ENCODE measurements at places on chromosomes 2 and 18.

GRCh38 chr2:5926871-5927512 lies 234.8 kb downstream of the SOX11 start:
- DNase-seq: no peak

- DNase-seq: no peak
These were observed 1170.3 kb upstream of the CHAC2 start for GRCh38 chr2:52597346-52597745.

- no peak for DNase-seq
These were observed 44.2 kb upstream of the DYNC2LI1 start for GRCh38 chr2:43729491-43730174.

DNA sequence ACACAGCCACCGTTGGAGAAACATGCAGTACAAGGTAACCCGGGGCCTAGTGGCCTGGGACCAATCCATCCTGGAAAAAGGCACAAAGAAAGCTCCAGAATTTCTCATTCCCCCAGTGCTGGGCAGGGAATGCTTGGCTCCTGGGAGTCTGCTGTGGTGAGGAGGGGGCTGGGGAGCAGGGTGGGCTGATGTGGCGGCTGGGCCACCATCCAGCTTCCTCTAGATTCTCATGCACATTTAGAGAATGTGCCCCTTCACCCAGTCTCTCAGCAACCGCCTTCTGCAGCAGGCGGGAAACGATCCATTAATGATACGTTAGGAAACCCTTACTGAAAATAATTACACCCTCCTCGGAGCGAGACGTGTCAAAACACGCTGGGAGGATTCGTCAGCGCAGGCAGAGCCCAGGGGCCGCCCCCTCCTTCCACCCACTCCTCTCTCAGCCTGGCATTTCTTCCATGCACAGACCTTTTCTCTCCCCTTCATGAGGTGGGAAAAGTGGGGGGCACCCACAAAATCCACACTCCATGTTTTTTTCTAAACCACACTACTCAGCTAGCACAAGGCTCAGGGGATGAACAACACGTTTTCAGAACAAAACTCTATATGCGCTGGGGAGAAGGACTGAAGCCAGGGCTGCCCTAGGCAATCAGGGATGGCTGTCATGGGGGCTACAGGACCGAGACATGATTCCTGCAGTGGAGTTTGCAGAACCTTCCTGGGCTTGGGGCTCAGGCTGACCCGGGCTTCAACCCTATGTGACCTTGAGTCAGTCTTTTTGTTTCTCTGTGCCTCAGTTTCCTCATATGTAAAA lies 56.1 kb upstream of the SMAD7 start:
- DNase-seq: no peak

DNA sequence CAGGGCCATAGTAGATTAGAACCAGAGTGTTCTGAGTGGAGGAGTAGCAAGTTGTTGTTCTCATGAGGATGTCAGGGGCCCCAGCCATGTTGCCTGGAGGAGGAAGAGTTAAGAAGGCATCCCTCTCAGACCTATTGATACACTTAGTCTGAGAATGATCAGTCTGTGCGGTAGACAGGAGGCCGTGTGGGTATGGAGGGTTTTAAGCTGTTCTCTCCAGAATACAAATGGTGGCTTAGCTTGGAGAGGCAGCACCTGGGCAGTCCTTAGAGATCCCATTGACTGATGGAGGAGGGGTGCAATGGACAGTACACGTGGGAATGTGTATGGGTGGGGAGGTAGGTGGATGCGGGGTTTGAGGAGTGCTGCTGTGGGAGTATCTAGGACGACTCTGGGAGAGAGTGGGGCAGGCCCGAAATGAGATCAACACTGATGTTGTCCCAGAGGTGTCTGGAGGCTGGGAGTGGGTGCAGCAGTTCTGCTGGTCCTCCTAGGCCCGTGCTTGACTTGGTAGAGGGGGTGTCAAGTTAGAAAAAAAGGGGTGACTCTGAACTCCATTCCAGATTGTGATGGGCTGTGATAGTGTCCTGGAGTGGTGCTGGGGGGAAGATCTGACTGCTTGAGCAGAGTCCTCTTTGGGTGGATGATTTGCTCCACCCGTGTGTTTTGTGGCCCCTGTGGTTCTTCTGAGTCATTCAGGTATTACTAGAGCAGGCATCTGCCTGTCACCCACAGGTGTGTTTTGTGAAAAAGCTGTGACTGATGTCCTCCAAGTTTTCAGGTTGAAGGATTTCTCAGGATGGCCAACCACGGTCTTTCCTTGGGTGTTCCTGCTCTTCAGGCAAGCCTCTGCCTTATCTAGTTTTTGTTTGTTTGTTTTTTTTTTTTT lies 44.7 kb downstream of the C2orf42 start:
- DNase-seq: no peak

DNA sequence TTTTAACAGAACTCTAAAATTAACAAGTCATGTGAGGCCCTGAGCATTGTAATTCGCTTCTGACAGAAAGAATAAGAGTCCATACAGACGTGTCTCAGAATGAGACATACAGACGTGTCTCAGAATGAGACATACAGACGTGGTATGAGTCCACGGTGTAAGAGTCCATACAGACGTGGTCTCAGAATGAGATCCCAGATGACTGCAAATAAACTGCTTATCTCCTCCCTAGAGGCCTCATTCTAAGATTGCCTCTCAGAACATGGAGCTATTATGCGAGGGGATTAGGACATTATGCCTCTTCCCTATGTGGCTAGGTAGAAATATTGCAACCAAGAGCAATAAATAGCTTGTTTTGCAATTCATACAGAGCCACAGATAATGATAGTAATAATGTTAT lies 63.9 kb downstream of the NEB start:
- DNase-seq: no peak

- no peak for DNase-seq
These were observed 16.6 kb downstream of the EFEMP1 start for GRCh38 chr2:55906993-55907392.

DNA sequence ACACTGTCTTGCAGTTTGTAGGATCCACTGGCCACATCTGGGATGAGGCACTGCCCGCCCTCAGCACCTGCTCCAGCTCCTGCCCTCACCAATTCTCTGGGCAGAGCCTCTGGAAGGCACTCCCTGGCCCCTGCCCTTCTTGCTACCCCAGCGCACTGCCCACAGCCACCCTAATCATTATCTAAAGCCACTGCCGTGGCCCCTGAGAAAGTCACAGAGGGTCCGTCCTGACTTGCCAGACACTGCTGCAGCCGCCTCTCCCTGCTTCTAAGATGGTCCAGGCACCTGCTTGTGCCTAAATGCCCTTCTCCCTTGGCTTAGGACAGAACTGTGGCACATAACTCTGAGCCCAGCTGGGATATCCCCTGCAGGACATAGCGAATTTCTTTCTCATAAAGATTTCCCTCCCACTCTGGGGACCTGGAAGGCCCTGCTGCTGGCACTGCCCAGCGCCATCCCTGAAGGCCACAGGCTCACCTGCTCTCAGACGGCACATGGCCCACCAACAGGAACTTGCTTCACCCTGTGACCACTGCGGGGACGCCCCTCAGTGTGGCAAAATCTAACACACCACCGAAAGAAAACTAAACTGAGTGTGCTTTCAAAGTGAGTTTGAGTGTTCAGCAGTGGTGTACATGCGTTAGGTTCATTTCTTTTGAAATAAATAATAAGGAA lies 244.9 kb downstream of the HDAC4 start:
- no peak for DNase-seq

DNA sequence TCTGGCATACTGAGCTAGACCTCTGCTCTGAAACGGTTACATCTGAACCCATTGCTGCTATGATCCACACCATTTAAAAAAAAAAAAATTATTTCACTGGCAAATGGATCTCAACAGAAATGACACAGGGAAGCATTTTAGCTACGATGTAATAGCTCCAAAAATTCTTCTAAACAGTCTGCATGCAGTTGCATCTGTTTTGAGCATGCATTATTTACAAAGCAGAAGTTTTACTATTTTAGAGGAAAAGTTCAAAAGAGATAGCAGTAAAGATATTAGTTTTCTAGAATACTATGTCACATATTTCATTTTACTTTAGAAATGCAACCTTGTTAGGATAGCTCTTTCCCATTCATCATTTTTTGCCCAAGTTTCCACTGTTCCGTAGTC lies 265.7 kb downstream of the MEIS1 start:
- no peak for DNase-seq

DNA sequence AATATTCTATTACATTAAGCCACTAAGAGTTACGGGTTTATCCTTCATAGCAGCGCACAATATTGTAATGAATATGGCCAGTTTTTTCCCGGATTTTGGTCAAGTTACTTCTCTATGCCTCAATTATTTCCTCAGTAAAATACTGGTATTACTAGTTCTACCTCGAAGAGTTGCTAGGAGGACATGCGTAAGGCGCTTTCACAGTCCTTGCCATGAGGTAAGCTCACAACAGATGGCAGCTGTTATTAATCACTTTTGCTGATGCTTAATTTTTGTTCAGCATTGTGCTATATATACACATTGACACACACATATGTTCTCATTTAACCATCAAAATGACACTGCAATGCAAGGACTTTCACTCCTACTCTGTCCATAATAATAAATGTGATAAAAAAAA lies 101.5 kb downstream of the SCG2 start:
- DNase-seq: no peak

DNA sequence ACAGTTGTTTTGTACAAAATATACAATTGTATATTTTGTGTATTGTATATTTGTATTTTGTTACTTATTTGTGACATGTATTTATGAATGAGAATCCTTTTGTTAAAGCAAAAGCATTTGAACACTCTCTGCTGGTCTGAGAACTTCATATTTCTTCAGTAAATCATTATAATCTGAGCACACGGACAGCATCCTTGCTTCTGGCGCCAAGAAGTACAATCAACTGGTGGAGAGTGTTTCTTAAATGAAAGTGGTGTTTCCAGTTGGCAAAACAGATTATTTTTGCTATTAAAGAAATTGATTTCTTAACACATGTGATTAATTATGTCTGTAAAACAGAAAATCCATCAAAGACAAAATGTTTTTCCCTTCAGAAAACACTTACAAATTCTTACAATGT lies 95.1 kb upstream of the COPS8 start:
- DNase-seq: no peak

DNA sequence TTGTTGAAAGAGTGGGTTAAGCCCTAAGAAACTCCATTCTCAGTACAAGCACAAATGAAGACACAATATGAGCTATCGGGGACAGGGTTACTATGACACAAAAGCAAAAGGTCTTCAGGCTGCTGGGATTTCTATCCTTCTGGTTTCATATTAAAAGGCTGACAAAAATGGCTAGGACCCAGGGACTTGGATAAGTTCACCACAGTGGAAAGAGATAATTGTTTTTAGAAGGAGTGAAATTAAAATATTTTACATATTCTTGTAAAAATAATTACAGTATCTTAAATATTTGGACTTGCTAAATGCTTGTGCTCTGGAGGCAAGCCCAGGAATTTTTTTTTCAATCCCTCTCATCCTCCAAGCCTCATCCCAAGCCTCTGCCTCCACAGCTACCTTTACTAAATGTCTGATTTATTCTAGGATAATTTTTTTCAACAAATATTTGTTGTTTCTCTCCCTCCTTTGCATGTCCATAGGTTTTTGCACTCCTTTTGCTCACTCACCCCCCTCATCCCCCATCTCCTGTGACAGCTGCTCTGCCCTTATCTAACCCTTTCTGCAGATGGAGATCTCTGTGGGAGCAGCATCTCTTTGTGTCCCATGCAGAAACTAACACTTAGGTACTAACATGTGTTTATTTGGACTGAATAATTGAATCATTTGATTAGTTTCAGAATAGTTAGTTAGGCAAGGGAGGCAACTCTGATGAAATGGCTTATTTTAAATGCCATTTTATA lies 47.8 kb upstream of the NABP1 start:
- DNase-seq: no peak

DNA sequence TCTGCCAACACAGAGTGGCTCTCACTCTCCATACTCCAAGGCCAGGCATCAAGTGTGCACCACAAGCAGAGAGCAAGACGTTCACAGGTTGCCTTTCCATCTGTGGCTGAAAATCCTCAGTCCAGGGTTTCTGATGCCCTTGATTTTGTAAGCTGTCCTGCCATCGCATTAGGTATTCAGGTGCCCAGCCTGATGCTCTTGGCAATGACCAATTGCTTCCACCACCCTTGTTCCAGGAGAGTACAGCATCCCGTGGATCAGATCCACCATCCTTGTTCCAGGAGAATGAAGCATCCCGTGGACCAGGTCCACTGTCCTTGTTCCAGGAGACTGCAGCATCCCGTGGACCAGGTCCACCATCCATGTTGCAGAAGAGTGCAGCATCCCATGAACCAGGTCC lies 133.4 kb upstream of the GPC1 start:
- DNase-seq: no peak

DNA sequence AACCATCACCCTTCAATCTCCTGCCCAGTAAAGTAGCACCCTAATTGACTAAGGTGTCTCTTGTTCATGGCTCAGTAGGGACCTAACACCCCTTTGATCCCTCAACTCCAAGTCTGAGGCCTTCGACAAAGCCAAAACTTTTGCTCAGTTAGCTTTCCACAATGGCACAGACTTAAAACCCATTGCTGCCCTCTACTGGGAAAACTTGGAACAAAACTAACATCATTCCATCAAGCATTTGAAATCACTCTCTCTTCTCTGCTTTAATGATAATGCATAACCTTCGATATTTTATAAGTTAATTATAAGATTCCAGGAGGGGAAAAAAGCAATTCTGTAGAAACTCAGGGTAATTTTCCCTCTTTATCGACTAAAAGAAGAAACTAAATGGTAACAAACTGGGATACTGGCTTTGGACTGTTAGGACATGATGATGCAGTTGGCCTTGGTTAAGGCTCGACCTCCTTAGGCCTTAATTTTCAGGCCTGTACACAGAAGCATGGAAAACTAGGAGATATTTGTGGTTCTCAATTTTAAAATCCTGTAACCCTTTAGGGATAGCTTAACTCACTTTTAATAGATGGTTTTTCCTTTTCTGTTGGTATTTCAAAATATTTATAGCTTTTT lies 127.8 kb downstream of the STK39 start:
- peak; percentile 49 for DNase-seq

- no peak for DNase-seq
These were observed 55.2 kb downstream of the STK39 start for GRCh38 chr2:168191955-168192785.

GRCh38 chr18:10261344-10262276 lies 192.8 kb upstream of the APCDD1 start:
- DNase-seq: peak; percentile 9

- no peak for DNase-seq
These were observed 221.9 kb upstream of the RBBP8 start for GRCh38 chr18:22711192-22711685.

DNA sequence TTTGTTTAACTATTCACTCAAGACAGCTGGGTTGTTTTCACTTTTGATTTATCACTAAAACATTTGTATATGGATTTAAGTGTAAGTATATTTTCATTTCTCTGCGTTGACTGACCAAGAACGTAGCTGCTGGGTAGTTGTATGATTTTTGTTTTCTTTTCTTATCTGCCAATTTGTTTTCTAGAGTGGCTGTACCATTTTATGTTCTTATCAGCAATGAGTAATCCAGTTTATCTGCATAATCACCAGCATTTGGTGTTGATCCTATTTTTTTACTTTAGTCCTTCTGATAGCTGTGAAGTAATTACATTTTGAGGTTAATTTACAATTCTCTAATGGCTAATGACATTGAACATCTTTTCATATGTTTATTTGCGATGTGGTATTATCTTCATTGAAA lies 1178.4 kb upstream of the TMEFF2 start:
- DNase-seq: no peak

Data from CD4-positive, alpha-beta T cell treated with Interferon alpha-2 for 1 hour (primary cell).